Hepatocyte (in vitro differentiated cells): ENCODE measurements at places on chromosomes 6 and 20. TPM values are rescaled to one million over a fixed set of nuclear protein-coding genes. Genes with fewer than 3 reads are reported as not detected.

DNA sequence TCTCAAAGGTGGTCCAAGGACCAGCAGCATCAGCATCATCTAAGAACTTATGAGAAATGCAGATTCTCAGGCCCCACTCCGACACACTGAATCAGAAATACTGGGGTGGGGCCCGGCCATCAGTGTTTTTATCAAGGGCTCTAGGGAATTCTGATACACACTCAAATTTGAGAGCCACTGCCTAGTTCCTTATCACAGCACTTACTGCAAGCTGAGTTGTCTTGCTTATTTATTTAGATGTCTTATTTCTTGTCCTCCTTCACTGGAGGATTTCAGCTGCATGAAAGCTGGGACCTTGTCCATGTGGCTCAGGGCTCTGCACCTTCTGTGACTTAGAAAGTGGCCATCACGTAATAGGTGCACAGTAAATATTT lies 139.4 kb upstream of the RREB1 start:
- no peak for DNase-seq

Gene RTN4IP1
- total RNA-seq, result 4.9 and 8.5 TPM in 2 replicates

GRCh38 chr6:43657221-43657802 lies 12.5 kb downstream of the RSPH9 start:
- DNase-seq, result no peak

Gene TULP1
- total RNA-seq, result not detected in 2 replicates

DNA sequence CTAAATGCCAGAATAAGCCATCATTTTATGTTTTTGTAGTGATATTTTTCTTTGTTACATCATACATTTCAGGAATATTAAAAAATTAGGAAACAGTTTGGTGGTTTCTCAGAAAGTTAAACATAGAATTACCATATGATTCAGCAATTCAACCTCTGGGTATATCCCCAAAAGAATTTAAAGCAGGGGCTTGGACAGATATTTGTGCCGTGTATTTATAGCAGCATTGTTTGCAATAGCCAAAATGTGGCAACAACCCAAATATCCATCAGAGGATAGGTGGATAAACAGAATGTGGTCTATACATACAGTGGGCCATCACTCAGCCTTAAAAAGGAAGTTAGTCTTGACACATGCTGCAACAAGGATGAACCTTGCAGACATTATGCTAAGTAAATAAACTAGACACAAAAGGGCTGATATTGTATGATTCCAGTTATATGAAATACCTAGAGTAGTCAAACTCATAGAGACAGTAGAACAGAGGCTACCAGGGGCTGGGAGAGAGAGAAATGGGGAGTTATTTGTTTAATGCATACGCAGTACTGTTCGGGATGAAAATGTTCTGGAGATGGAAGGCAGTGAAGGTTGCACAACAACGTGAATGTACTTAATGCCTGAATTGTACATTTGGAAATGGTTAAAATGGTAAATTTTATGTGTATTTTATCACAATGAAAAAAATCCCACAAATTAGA lies 18.9 kb upstream of the TRAF3IP2 start:
- no peak for DNase-seq

- peak; percentile 82 for DNase-seq
These were observed 172.9 kb downstream of the ADGRG6 start for GRCh38 chr6:142474531-142475289.

GRCh38 chr6:1615151-1615852 lies 5.6 kb downstream of the FOXC1 start:
- no peak for DNase-seq
